Activated CD8-positive, alpha-beta T cell treated with anti-CD3 and anti-CD28 coated beads for 36 hours (primary cell): ENCODE measurements at places on chromosomes 4 and X.
A peak's percentile ranks its signal among the peaks of the same experiment; 100 is the strongest.

DNA sequence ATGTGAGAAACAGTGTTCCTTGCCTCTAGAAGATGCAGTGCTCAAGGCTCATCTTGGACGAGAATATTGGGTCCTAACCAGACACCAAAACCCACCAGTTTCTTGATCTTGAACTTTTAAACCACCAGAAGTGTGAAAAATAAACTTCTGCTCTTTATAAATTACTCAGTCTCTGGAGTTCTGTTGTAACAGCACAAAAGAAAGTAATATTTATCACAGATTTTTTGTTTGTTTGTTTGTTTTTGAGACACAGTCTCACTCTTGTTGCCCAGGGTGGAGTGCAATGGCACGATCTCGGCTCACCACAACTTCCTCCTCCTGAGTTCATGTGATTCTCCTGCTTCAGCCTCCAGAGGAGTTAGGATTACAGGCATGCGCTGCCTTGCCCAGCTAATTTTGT lies 371.1 kb upstream of the NDST4 start:
- DNase-seq = no peak

GRCh38 chr4:188414441-188414840 lies 275.2 kb downstream of the TRIML1 start:
- no peak for DNase-seq

GRCh38 chrX:45788315-45788714 lies 587.6 kb upstream of the DIPK2B start:
- DNase-seq = no peak

DNA sequence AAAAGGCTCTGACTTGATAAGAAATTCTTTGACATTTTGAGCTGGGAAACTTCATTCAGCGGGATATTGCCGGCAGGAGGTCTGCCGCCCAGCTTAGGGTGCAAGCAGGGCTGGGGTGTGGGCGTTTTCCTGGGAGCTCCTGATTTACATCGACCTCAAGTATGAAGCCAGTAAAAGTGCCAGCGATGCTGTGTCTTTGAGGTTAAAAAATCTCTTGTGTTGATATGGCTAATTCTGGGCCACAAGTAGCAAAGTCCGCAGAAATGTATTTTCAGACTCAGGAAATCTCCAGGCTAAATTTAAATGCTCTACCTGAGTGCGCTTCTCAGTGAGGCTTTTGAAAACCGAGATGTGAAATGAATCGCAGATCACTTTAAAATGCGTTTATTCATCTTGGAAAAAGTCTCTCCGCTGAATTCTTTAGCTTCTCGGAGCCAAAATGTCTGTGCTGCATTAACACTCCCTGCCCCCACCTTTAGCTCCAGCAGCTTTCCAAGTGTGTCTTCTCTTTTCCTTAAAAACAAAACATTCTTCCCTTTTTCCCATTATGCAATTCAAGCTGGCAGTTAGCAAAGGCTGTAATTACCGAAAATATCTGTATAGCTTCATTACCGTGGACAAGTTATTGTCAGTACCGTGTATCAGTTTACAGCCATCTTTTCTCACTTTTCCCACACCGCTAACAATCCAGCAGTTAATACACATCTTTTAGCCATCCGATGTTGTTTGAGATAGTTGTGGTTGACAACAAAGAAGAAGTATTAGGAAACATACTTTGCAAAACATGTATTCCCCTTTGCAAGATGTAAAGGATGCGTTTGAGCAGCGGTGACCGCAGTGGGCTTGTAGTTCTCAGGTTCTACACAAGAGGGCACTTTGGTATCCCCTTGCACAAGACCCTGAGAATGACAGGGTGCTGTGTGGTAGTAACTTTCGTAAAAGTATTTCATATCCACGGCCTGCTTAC lies 136.0 kb upstream of the STX18 start:
- DNase-seq = peak; percentile 18

GRCh38 chr4:126614356-126614855 lies 1018.4 kb upstream of the INTU start:
- DNase-seq = no peak

GRCh38 chrX:142637206-142637605 lies 388.5 kb upstream of the SPANXN4 start:
- DNase-seq = no peak
